GM04503 (cell line): ENCODE measurements at places on chromosomes 13 and 19.

- no peak for DNase-seq
These were observed 15.3 kb downstream of the TMEM38A start for GRCh38 chr19:16676101-16676798.

DNA sequence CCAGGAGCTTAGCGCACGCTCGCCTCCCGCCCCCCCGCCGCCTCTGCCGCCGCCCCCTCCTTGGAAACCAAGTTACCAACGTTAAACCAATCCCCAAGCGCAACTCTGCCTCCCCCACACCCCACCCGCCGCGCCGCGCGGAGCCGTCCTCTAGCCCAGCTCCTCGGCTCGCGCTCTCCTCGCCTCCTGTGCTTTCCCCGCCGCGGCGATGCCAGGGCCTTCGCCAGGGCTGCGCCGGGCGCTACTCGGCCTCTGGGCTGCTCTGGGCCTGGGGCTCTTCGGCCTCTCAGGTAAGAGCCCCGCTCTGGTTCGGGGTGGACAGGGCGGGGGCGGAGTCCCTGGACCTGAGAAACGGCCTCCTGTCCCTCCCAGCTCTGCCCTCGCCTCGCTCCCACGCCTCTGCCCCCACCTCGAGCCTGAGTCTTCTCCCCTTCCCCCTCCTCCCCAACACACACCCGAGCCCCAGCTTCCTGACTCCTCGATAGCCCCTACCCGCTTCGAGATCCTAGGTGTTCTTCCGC lies at the start of gene ICAM5:
Gene ICAM5, plus strand, starts transcription at position 117 of the 521 bp plus-strand sequence. Its CDS starts 92 bp downstream, at position 209.
- no peak for DNase-seq

DNA sequence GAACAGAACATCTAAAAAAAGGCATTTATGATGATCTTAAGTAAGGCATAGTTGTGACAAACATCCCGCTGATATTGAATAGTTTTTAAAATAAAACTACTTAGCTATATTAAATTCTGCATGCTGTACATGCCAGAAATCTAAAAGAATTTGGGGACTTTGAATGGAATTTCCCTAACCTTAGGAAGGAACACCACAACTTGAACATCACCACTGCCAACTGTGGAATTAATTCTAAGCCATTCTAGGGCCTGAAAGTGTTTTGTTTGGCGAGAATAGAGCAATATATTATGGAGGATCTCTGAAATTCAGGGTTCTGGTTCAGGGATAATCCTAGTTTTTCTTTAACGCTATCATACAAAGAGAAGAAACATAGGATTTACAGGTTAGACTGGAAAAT lies 17.8 kb upstream of the LATS2 start:
- no peak for DNase-seq

GRCh38 chr19:11397089-11397610 lies 13.0 kb upstream of the EPOR start:
- no peak for DNase-seq

GRCh38 chr19:54947381-54947780 lies at the start of gene NLRP7:
NLRP7 (minus strand) TSS chr19:54947530.
- DNase-seq: no peak

DNA sequence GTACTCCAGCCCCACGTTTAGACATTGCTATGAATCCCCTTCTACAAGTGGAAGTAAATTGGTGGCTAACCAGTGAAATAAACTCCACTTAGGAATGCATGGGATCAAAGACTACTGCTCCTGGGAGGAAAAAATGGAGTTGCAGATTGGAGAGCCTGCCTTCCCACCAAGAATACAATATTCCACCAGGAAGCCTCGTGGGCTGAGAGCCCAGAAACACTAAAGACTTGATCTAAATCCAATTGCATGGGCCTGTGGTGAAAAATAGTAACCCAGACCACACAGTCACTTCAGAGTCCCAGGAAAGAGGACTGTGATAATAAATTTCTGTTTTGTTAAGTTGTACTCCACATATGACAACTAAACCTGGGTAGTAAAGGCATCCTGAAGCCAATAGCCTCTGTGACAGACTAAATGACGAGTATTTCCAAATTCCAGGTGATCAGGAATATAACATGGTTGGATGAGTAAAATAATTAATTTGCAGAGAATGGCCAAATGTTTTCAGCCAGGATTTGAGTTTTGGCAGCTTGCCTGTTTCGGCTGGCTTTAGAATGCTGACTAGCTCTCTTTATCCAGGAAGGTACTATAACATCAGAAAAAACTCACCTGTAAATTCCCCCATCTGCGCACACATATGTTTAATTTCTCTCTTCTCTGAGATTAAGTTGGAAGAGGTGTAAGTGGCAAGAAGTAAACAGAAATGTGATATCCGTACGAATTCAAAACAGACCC lies 480.3 kb downstream of the LIG4 start:
- DNase-seq: no peak

GRCh38 chr19:17326595-17326966 lies 8.1 kb downstream of the ANO8 start:
- DNase-seq: no peak

DNA sequence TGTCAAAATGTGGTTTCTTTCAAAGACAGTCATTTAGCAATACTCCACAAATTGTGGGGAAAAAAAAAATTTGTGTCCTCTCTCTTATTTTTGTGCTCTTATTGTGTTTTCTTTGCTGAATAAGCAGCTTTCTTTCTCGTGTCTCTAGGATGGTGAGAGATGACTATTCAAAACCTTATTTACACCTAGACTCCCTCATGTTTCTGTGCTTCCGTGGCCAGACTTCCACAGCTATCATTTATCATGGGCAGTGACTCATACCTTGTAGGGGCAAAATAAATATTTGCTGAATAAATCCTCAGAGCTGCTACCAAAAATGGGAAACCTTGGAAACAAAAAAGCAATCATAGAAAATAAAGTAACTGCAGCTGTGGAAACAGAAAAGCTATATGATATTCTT lies 204.9 kb upstream of the MIR17HG start:
- no peak for DNase-seq

GRCh38 chr13:96744367-96745331 lies 249.6 kb downstream of the OXGR1 start:
- DNase-seq: no peak

DNA sequence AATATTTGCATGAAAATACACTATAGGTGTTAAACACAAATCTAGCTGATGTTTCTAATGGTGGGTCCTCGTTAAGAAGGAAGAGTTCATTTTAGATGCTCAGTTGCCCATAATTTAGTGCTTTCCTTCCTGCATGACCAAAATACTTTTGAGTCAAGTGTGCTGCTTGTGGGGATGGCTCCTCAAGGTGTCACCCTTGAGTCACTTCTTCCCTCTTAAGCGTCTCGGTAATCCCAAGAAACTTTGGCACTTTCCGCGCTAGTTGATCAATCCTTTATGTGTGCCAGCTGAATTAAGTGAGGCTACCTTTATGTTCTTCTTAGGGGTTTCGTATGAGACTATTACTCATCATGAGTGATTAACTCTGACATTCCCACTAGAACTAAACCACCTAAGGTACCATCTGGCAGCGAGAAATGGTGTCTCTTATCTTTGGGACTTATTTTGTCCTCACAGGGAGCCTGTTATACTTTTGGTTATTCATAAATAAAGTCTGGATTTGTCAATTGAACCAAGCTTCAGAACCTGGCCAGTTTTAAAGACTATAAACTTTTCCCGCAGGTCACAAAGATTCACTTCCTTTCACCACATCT lies 106.8 kb downstream of the NHLRC3 start:
- peak; percentile 14 for DNase-seq

- DNase-seq: no peak
These were observed 323.6 kb downstream of the DLEU7 start for GRCh38 chr13:50519866-50520265.

- no peak for DNase-seq
These were observed 162.0 kb downstream of the ITGBL1 start for GRCh38 chr13:101614491-101614890.

DNA sequence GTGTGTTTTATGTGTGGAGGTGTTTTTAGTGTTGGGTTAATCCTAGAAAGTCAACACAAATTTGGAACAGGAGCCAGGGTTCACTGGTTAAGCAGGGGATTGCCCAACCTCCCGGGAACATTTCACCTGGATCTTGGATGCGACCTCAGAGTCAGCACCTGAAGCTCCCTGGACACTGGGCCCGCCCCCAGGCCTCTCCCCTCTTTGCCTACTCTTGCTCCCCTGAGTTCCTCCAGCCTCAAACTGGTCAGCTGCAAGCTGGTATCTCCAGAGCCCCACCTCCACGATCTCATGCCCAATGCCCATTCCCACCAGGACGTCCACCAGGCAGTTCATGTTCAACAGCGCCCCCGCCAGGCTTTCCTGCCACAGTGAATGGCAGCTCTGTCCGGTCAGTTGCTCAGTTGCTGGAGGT lies 9.7 kb downstream of the HSD17B14 start:
- no peak for DNase-seq

DNA sequence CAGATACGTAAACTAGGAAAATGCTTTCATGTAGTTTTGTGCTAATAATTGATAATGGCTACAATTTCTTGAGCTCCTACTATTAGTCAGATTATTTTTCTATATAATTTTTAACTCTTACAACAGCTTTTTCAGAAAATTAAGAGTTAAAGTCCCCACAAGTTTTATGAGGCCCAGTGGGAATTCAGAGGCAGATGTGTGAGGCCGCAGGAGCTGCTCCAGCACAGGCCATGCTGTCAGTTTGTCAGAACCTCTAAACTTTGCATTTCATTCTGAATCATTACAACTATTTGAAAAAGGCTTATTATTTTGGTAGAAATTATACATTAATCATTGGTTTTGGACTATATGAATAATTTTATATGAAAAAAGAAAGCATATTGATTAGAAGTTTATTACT lies 370.8 kb downstream of the MYO16 start:
- no peak for DNase-seq

DNA sequence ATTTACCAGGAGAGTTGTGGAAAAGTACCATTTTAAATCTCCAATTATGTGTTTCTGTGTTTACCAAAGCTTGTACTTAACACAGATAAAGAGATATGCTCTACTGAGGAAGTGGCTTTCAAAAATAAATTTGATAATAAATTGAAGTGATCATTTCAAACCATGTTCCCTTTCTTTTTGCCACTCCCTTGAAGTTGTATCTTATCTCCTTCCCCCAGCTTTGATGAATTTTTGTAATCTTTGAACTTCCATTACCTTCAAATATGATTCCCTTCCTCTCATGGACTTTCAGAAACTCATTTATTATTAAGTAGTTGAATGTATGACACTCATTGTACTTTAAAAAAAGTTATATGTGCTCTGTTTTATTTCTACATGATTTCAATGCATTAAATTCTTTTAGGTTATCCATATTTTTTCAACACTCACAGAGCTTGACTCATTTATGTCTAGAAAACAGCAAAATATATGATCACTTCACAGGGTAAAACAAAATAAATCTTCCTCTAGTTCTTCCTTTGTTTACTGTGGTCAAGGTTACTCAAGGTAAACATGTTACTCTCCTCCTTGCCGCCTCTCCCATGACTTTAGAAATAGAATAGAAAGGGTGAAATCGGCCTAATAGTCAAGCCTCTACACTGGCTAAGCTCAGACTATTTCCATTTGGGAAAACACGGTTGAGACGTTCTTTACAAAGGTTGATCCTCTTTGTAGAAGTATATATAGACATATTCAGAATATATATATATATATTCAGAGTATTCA lies 251.2 kb upstream of the SPRY2 start:
- no peak for DNase-seq

DNA sequence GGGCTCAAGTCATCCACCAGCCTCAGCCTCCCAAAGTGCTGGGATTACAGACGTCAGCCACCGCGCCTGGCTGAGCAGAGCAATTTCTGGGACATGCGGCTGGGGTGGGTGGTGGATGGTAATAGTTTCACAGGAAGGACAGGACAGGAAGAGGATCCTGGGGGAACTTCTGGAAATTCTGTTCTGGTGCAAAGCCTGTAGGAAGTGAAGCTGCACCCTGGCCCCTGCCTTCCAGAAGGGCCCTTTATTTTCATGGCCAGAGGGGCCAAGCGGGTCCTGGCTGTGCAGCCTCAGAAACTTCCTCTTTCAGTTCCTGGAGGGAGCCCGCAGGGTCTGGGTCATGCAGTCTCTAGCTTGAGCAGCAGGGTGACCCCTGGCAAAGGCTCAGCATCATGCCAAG lies 15.7 kb downstream of the FEM1A start:
- DNase-seq: no peak

DNA sequence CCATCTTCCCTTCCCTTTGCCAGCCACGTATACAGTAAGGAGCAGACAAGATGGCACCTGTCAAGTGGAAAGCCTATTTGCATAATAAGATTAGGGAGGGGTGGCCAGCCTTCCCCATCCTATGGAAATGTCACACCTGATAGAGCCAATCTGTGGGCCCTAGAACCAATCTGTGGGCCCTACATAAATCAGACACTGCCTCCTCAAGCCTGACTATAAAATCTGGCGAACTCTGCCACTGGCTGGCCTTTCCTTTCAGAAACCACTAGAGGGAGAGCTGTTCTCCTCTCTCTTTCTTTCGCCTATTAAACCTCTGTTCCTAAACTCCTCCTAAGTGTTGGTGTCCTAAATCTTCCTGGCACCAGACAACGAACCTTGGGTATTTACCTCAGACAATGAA lies 231.5 kb upstream of the KLHL1 start:
- DNase-seq: no peak

- DNase-seq: no peak
These were observed 4.5 kb upstream of the CADM4 start for GRCh38 chr19:43644181-43644580.

DNA sequence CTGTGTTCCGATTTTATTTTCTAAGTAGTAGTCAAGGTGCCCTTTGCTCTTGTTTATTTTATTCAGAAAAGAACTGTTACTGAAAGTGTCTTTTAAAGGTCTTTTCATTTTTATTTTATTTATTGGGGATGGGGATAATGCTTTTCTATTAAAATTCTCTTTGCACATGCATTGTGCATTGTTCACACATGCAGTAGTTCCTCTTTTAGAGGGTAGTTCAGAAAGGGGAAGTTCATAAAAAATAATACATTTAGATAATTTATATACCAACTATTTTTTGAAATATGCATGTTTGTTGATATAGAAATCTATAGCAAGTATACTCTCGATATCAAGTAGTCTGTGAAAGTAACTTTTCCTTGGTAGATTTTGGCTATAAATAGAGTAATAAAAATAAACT lies 3.5 kb downstream of the GPC5 start:
- DNase-seq: no peak

- DNase-seq: no peak
These were observed 26.7 kb upstream of the NAPA start for GRCh38 chr19:47541518-47541917.

DNA sequence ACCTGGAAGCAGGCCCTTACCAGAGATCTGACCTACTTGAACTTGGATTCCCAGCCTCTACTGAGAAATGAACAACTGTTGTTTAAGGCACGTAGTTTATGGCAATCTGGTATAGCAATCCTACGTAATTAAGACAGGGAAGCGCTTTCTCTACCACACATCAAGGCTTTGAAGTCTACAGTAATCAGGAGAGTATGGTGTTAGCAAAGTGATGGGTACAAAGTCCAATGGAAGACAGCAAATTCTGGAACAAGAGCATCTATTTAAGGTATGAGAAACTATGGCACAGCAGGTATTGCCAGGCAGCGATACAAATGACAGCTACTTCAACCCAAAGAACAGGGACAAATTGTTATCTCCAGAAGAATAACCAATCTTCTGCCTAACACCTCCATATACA lies 3.1 kb downstream of the ZNF563 start:
- no peak for DNase-seq

DNA sequence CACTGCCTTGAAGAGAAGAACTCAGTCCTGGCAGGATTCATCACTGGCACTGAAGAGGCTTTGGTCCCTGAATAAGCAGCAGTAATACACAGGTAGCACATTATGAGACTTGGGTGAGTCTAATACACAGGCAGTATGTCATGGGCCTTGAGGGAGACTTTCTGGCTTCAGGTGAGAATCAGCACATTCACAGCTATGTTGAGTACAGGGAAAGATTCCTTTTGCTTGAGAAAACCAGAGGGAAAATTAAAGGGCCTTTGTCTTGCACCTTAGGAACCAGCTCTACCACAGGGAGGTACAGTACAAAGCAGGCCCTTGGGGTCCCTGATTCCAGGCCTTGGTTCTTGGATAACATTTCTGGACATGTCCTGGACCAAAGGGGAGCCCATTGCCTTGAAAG lies 484.6 kb downstream of the RFC3 start:
- no peak for DNase-seq
